ENCODE measurements at places on chromosomes 13 and 19. TPM values are rescaled to one million over a fixed set of nuclear protein-coding genes. Genes with fewer than 3 reads are reported as not detected.

GRCh38 chr13:41674246-41674645, 216.9 kb downstream of the RGCC start:
- H3K27ac ChIP-seq, result no peak overlapping the region
- H3K4me3 ChIP-seq, result no peak overlapping the region
- H3K36me3 ChIP-seq, result no peaks in the 10 kb centered on the region
- DNase-seq, result no peak
- peaks cover 11% of the 10 kb centered on the region for H3K4me1 ChIP-seq

DNA sequence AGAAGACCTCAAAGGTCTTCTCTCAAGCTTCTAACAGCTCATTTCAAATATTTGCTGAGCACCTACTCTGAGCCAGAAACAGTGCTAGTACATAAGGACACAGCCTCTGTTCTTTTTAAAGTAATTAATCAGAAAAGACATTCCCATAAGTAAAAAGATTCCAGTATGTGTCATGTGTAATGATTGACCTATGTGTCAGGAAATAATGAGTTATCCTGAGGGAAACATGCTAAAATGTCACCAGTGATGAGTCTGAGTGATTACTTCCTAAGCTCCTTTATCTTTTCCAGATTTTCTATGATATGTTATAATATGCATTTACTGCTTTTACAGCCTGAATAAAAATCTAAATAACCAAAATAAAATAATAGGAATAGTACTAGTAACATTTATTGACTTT, 107.6 kb downstream of the SLC25A15 start:
- no peaks in the 10 kb centered on the region for H3K27me3 ChIP-seq
- no peak for DNase-seq
- no peaks in the 10 kb centered on the region for H3K36me3 ChIP-seq
- H3K27ac ChIP-seq, result no peak overlapping the region

RFX1 gene
- total RNA-seq, result 4.4 TPM

GRCh38 chr13:70541451-70541850, 433.2 kb upstream of the KLHL1 start:
- H3K4me3 ChIP-seq, result no peak overlapping the region
- DNase-seq, result no peak
- no peak overlapping the region for H3K27ac ChIP-seq
- H3K27me3 ChIP-seq, result no peaks in the 10 kb centered on the region

ZNF98 gene
- not detected for total RNA-seq

- no peak overlapping the region for H3K27ac ChIP-seq
- no peaks in the 10 kb centered on the region for H3K27me3 ChIP-seq
- no peaks in the 10 kb centered on the region for H3K36me3 ChIP-seq
Observed at GRCh38 chr13:48126944-48127830, 32.3 kb upstream of the MED4 start.

SUGT1 gene
- total RNA-seq, result 76.2 TPM

NKPD1 gene
- total RNA-seq, result not detected

Measured in SJCRH30 (cell line).